ENCODE measurements at places on chromosomes 2 and 18.
A peak's percentile ranks its signal among the peaks of the same experiment; 100 is the strongest.

DNA sequence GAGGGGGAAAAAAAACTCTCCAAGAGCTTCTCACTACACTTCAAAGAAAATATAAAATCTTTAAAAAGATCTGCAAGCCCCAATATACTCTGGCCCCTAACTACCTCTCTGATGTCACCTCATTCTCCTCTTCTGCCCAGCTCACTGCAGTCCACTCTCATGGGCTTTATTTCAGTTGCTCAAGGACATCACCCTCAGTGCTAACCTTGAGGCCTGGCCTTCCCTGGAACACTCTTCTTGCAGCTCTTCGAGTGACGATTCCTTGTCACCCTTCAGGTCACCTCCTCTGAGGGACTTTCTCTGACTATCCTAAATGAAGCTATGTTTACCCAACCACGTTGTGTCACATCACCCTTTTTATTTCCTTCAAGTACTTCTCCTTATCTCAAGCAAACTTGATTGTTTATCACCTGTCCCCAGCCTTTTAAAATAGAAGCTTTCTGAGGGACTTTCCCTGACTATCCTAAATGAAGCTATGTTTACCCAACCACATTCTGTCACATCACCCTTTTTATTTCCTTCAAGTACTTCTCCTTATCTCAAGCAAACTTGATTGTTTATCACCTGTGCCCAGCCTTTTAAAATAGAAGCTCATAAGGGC, 10.4 kb downstream of the RTTN start:
- no peak for DNase-seq

GRCh38 chr2:240236217-240237111, 96.0 kb upstream of the OTOS start:
- no peak for DNase-seq

- DNase-seq = no peak
Measured at GRCh38 chr2:179354739-179355537, 90.3 kb upstream of the SESTD1 start.

GRCh38 chr2:207847807-207848544, 78.3 kb upstream of the FZD5 start:
- no peak for DNase-seq

DNA sequence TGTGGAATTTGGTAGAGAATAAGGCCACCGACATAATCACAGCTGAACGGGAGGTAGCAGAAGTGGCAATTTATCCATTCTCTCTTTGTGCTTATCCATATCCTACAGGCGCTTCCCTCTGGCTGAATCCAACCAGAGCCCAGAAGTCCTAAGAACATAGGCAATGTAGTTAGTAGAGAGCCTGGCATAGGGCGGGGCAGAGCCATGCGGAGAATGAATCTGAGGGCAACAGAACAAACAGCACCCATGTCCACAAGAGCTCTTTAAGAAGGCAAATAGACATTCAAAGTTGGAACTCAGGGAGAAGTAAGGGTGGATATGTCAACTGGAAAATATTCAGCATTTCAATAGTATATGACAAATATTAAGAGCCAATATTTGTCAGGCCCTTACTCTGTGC, 305.9 kb upstream of the VWC2L start:
- no peak for DNase-seq

GRCh38 chr2:44940732-44941464, 604 bp upstream of the SIX3 start:
- no peak for DNase-seq

GRCh38 chr2:156649596-156649995, 213.4 kb downstream of the GPD2 start:
- DNase-seq = no peak

GRCh38 chr2:68345129-68345875, 19.8 kb upstream of the PLEK start:
- DNase-seq = no peak

- DNase-seq = no peak
Measured at GRCh38 chr2:38066421-38067115, 9.4 kb downstream of the CYP1B1 start.

- peak; percentile 5 for DNase-seq
Measured at GRCh38 chr2:210593166-210593565, 36.8 kb downstream of the CPS1 start.

DNA sequence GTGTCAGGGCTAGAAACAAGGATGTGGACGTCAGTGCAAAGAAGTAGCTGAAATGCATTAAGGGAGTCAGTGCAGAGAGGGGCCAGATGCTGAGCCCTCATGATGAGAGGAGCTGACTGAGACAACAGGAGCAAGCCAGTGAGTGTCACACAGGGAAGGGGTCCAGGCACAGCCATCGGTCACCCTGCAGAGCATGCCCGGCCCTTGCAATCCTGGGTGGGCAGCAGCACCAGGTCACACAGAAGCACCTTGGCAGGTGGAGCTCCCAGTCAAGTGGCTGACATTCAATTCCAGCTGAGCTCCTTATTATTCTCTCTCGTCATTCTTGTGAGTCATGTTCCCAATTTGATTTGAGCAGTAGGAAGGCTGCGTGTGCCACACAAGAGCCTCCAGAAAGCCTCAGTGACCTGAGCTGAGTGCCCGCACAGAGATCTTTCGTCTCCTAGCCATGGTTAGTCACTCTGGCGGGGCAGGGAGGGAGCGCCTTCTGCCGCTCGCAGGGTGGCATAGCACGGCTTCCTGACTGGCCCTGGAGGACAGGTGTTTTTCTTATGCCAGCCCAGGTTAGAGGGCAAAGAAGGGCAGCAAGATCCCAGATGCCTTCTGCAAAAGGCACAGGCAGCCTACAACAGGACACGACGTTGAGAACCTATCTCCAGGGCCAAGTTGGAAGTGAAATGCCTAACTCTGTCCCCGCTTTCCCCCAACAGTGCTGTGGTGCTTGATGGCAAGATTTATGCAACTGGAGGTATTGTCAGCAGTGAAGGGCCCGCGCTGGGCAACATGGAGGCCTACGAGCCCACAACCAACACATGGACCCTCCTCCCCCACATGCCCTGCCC, 220.9 kb downstream of the ATAD2B start:
- DNase-seq = no peak

GRCh38 chr2:32559136-32559535, 68.7 kb upstream of the TTC27 start:
- DNase-seq = no peak

GRCh38 chr2:28729698-28730097, 21.9 kb upstream of the PPP1CB start:
- DNase-seq = peak; percentile 35

DNA sequence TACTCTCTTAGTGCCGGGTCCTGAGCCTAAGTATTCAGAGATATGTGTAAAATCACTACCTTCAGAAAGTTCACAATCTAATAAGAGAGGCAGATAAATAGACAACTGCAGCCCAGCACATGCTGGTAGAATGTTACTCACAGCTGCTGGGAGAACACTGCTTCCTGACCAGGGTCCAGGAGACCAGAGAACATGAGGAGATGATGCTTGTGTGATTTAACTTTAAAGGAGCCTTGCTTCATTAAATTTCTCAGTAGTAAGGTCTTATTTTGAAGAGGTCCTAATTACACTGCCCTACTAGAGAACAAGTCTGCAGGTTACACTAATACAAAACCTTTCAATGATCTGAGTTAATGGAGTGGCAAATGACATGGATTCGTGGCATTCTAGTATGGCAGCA, 209.9 kb upstream of the TRIB2 start:
- DNase-seq = no peak

- DNase-seq = peak; percentile 62
Measured at GRCh38 chr2:108604196-108604595, 69.9 kb downstream of the LIMS1 start.

- no peak for DNase-seq
Measured at GRCh38 chr2:170321526-170321925, 143.6 kb downstream of the MYO3B start.

DNA sequence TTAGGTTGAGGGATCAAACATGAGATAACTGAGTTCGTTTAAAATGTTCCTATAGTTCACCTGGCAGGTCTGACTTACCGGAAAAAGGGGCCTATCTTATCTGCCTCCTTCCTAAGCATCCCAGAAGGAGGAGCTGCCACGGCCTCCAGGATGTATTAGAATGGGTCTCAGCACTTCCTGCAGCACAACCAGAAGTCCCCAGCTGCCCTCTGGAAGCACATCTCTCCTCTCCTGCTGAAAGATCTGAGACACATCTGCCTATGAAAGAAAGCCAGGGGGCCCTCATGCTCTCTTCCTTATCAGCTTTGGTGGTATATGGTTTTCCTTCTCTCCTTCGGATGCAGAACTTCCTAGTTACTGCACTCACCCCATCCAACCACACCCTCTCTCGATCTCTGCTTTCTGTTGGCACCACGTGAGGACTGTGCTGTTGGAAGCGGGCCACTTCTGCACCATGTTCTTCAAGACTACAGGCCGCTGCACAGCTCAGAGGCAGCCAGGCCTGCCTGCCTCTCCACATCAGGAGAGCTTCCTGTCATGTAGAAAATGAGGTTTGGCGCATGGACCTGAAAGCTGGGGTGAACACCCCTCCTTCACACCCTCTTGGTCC, 6.5 kb downstream of the IGFBP5 start:
- no peak for DNase-seq

DNA sequence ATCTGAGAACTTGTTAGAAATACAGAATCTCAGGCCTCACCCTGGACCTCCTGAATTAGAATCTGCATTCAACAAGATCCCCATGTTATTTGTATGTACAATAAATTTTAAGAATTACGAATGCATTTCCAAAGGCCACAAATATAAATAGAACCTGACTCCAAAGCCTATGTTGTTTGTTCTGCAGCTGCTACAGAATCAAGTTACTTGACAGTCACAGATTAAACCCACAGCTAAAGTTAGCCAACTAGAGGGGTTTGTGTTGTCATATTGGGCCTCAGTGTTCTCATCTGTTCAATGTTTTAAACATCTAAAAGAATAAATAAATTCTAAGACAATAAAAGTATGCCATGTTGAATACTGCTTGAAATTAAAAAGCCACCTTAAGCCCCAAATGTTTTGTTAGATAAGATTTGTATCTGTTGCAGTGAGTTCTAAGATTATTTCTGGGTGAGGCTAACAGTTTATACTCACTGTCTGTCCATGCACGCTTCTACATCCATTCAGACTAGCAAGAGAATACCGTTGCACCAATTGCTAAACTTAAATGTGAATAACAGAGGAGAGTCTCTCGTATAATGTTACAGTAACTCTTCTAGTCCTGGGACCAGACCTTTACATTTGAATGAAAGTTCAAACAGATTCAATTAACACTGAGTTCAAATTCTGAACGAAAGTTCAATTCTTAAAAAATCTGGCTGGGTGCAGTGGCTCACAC, 200.4 kb downstream of the MEMO1 start:
- no peak for DNase-seq

DNA sequence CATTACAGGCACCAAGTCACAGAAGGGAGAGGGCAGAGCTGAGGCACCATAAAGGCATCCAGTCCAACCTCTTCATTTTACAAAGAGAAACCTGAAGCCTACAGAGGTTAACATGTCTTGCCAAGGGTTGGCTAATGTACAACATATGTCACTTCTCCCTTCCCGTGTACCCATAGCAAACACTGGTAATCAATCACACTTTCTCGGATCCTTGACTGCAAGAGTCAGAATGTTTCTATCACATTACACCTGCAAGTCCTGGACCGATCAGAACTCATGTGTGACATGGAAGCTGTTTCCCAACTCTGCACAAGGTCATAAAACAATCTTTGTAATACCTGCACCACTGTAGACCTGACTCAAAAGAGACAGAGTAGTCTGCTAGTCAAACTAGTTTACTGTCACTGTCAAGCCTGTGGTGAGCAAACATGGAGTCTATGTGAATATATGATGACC, 6.0 kb downstream of the ANKRD44 start:
- DNase-seq = no peak

GRCh38 chr18:23243816-23244215, 108.5 kb downstream of the CABLES1 start:
- DNase-seq = no peak

GRCh38 chr2:218872645-218873358, 7.8 kb upstream of the WNT10A start:
- DNase-seq = no peak

GRCh38 chr18:58454406-58455061, 174.4 kb downstream of the ALPK2 start:
- peak; percentile 60 for DNase-seq

- DNase-seq = no peak
Measured at GRCh38 chr2:195331129-195331528, 325.9 kb upstream of the SLC39A10 start.

GRCh38 chr2:172970660-172971059, 105.0 kb upstream of the MAP3K20 start:
- DNase-seq = no peak

DNA sequence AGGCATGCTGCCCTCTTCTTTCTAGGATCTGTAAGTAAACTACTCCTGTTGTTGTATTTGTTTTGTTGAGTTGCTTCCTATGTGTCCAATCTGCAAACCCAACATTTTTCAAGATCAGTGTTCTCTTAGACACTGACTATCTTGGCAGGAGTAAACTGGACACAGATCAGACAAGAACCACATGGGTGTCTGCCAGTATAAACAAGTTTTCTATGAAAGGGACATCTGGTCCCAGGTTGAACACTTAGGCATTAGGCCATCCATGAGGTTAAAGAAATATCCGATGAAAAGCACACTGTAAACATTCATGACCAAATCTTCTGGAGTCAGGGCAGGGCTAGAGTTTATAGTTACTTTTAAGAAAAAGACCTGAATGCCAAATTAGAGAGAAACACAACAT, 441.8 kb downstream of the NYAP2 start:
- no peak for DNase-seq

GRCh38 chr2:238587776-238588660, 161.3 kb downstream of the ASB1 start:
- DNase-seq = no peak

DNA sequence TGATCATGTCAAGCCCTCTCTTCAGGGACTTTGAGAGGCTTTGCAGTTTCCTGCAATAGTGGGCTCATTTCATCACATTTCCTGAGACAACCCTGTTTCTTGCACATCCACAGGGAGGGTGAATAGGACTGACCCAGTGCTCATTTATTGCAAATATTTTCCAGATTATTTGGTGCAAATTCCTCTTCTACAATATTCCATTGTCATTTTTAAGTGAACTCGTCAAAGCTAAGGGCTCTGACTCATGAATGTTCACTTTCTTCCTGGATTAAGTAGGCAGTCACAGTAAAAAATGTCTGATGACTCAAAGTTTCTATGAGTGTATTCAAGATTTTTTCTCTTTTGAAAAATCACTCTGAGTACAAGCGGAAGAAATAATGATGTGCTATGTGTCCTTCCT, 225.5 kb upstream of the GALNT5 start:
- peak; percentile 90 for DNase-seq

DNA sequence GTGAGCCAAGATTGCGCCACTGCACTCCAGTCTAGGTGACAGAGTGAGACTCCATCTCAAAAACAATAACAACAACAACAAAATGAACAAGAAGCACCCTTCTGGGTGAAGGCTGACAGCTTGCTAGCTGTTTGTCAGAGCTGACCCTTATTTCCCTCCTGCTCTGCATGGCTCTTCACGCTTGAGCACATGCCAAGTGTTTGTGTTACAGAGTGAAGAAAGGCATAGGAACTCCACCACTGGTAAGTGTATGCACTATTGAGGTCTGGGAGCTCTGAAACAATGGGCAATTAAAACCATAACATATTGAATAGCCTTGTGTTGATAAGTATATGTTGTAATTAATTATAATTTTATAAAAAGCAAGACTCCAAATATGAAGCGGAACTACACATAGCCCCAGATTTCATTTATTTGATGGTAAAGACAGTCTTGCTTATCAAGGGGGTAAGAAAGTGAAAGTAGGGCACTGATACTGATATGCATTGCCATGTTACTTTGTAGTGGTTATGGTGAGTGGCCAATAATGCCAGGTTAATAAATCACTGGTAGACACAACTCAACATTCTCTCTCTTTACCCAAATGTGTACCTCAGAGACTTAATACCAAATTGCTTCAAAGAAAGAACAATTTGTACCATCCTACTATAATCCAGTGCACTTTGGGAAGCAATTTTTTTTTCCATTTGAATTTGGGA, 163.4 kb downstream of the VWC2L start:
- DNase-seq = no peak

Measured in AG08395 (cell line).